ENCODE measurements at places on chromosomes 13 and 19.

DNA sequence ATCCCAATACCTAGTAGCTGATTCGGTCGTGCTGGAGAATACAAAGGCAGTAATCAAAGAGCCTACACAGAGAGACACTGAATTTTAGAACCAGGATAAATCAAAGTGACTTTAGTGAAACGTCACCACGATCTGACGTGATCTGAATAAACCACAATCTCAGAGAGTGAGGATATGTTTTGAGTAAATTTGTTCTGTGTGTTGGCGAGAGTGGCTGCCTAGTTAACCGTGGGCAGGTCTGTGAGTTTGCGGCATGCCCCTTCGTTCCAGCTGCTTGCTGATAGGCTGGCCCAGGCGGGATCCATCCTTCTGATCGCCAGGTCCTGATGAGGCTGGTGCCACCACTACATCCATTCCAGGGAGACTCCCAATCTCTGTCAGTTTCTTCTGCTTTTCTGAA is 40.4 kb downstream of the LRCH1 start:
- peak; percentile 62 for DNase-seq

DNA sequence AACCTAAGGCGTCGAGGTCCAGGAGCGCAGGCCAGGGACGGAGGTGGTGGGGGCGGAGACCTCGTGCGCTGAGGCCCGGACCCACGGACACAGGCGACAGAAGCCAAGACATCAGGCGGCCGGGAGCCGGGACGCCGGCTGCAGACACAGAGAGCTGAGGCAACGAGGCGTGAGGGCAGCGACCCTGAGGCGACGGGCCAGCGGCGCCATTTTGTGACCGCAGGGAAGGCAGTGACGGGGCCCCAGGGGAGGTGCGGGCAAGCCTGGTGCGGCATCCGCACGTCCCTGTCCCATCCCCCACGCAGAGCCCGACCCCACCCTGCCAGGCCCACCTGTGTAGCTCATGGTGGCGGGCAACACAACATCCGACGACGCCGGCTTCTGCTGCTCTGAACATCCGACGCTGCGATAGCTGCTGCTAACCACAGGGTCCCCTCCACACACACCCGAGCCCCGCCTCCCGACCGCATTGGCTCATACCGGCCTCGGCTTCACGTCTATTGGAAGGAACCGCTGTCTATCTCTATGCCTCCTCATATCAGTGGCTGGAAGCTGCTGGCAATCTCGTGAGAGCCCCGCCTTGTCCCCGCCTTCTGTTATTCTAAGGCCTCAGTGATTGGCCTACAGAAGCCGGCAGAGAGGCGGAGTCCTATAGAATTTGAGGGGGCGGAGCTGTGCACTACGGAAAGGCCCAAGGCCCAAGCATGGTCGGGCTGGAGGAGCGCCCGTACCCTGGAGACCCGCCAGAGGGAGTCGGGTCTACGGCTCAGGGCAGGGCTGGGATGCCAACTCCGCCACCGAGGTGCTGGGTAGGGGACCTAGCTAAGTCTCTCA is at the start of gene AKAP8L:
Gene AKAP8L (minus strand): TSS at position 410 of the 834 bp plus-strand sequence. CDS start 65 bp downstream, at position 345.
- peak; percentile 100 for DNase-seq

- DNase-seq, result peak; percentile 92
Observed at GRCh38 chr19:45076029-45076850, at the start of gene ZNF296. TSS of gene ZNF296 (minus strand) at chr19:45076478. CDS start at chr19:45076373, 105 bp downstream.

DNA sequence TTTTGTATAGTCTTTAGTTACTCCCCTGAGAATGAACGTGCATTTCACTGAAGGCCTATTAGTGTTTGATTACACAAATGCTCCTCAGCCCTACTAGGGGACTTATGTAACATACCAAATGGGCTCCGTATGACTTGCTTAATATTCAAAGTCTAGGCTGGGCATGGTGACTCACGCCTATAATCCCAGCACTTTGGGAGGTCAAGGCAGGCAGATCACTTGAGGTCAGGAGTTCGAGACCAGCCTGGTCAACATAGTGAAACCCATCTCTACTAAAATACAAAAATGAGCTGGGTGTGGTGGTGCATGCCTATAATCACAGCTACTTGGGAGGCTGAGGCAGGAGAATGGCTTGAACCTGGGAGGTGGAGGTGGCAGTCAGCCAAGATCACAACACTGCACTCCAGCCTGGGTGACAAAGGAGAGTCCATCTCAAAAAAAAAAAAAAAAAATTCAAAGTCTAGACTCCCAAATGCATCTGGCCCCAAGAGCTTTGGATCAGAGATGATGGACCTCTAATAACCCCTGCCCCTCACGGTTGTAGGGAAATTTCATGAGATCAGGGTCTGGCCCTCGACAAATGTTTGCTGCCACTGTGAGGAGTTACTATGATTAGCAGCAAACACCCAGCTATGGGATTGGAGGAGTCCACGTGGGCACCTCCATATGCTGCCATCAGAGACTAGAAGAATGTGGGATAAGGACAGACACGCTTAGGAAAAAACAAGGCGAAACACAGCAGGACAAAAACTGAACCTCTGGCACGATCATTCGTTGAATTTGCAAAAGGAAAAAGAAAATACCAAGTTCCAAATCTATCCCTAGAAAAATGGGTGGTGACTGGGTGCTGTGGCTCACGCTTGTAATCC is 4.6 kb downstream of the FBXO17 start:
- DNase-seq, result no peak

GRCh38 chr19:1910177-1910576 is 5.0 kb downstream of the ADAT3 start:
- DNase-seq, result no peak

DNA sequence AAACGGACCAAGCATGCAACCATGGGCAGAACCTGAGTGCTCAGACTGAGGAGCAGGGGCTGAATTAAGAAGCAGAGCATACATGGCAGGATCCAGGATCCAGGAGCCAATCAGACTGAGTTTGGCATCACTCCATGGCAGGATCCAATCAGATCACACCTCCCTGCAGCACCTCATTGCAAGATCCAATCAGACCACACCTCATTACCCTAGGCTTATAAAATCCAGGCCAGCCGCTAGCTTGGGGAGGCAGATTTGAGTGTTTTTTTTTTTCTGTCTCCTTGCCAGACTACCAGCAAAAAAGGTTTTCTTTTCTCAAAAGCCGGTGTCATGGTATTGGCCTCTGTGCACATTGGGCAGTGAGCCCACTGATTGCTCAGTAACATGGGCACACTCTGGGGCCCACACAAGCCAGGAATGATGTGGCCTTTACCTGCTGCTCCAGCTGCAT is 127.9 kb upstream of the GJB6 start:
- DNase-seq, result no peak

DNA sequence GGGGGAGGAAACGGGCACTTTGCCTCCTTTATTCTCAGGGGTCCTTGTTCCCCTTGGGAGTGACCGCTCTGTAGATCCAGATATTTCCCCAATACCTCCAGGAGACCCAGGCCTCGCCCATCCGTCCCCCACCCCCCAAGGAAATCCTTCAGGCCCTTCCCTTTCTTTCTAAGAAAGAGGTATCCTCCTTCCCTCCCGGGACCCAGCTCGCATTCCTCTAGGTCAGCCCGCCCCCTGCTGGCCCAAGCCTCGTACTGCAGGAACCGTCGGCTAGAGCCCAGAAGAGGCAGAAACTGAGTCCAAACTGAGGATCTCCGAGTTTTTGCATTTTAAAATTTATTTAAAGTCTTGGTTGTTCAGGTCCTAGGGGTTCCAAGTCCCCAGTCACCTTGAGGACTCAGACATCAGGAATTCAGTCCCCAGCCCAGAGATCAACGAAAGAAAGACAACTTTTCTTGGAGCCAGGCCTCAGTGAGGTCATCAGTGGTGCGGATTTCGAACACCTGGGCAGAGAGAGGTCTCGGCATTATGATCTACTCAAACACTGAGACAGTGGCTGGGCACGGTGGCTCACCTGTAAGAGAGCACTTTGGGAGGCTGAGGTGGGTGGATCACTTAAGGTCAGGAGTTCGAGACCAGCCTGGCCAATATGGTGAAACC is 7.5 kb upstream of the LRFN1 start:
- DNase-seq, result peak; percentile 69

DNA sequence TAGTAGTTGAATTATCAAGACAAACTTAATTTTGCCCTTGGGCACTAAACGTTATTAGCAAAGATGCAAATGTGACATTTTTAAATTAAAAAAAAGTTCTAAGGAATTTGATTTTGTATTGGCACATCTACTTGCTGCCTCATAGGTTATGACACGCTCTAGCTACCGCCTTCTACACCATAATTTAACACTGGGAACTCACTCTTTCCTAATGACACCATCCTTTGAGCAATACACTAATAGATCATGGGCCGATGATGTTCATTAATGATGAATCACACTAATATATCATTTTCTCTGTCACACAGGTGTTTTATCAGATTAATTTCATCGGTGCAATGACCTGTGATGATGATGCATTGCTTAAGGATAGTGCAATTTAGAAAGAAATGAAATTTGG is 528.8 kb upstream of the PCDH9 start:
- no peak for DNase-seq

DNA sequence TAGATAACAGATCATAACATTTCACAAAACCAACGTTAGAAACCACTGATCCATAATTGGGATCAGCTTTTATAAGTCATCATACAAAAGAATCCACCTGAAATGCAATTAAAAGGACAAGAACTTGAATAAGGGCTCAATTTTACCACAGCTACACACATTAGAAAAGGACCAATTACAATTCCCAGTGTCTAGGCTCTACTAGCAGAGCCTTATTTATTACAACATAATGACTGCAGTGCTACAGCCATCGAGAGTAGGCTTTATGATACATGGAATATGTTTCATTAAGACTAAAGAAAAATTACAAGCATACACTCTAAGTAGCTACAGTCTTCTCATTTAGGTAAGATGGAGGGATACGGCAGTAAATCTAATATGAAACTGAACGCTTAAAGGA is 2.9 kb downstream of the RBM26 start:
- no peak for DNase-seq

GRCh38 chr13:109743706-109744453 is 42.5 kb downstream of the IRS2 start:
- DNase-seq, result peak; percentile 1

DNA sequence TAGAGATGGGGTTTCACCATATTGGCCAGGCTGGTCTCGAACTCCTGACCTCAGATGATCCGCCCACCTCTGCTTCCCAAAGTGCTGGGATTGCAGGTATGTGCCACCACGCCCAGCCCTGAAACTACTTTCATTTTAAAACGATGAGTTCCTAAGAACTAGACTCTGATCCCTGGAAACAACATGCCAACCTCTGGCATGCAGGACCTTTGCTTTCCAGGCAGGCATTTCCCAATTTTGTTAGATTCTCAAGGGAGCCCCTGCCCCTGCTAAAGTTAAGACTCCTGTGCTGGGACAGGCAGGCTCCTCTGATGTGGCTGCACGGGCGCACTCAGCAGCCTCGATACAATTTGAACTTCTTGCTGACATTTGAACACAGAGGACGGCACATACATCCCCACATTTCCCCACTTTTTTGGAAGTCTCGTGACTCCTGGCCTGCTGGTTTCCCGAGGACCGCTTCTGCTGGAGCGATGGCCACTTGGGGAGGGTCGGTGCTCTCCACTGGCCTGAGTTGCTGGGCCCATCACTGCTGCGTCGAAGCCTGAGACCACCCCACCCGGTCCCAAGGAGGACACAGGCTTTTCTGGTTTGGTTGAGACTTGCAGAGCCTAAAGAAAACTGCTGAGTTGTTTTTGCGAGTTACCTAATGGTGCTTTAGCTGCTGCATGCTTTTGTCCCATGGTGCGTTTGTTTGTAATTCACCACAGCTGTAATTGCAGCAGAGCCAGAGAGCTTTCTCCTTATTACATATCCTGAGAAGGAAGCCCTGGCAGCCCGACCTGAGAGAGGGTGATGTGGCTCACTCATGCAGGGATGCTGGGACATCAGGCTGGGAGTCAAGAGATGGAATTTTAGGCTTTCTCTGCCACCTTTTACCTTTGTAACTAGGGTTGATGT is 8.2 kb downstream of the ATP11A start:
- DNase-seq, result no peak

- no peak for DNase-seq
Observed at GRCh38 chr19:11662278-11662677, 65.0 kb downstream of the ZNF627 start.

- no peak for DNase-seq
Observed at GRCh38 chr19:2355168-2356035, 4.7 kb upstream of the TMPRSS9 start.

GRCh38 chr13:45564133-45564776 is 51.3 kb downstream of the ERICH6B start:
- DNase-seq, result no peak

- DNase-seq, result peak; percentile 81
Observed at GRCh38 chr19:28603453-28603852, 609.5 kb downstream of the UQCRFS1 start.

DNA sequence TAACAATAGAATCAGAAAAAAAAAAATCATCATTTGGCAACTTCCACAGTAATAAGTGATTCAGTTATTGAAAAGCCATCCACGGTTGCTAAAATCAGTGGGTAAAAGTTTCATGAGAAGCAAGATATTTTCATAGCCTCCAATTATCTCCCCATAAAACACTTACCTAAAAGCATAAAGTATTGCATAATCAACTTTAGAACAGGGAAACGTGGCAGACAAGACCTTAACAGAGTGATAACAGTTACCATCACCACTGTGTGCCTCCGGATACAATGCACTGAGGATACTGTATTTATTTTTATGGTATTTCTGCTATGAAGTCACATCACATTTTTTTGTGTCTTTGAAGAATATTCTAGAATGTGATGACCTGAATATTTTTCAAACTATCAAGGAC is 37.0 kb downstream of the ABCC4 start:
- no peak for DNase-seq

DNA sequence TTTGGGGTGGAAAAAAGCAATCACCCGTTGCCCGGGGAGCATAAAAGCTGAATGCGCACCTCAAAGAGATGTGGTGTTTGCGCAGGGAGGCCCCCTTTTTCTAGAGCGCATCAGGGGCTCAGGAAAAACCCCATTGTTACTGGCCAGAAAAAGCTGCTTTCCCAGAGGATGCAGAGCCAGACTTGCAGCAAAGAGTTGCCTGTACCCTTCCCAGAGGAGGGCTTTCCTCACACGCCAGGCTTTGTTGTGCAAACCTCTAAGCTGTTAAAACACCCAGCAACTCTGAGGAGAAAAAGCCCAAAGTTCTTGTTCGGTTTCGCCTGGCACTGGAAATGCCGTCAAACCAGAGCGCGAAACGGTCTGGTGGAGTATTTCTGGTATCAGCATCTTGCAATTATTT is 29.3 kb downstream of the GSX1 start:
- DNase-seq, result no peak

- DNase-seq, result no peak
Observed at GRCh38 chr13:23608701-23609413, 38.6 kb downstream of the TNFRSF19 start.

GRCh38 chr19:2055931-2056836 is 5.1 kb upstream of the MKNK2 start:
- peak; percentile 57 for DNase-seq
